ENCODE measurements at places on chromosomes 3 and 15.
A peak's percentile ranks its signal among the peaks of the same experiment; 100 is the strongest.

GRCh38 chr15:68430471-68431036 is 1.4 kb downstream of the ITGA11 start:
- DNase-seq: no peak

GRCh38 chr15:63752075-63752684 is 81.6 kb downstream of the HERC1 start:
- no peak for DNase-seq

DNA sequence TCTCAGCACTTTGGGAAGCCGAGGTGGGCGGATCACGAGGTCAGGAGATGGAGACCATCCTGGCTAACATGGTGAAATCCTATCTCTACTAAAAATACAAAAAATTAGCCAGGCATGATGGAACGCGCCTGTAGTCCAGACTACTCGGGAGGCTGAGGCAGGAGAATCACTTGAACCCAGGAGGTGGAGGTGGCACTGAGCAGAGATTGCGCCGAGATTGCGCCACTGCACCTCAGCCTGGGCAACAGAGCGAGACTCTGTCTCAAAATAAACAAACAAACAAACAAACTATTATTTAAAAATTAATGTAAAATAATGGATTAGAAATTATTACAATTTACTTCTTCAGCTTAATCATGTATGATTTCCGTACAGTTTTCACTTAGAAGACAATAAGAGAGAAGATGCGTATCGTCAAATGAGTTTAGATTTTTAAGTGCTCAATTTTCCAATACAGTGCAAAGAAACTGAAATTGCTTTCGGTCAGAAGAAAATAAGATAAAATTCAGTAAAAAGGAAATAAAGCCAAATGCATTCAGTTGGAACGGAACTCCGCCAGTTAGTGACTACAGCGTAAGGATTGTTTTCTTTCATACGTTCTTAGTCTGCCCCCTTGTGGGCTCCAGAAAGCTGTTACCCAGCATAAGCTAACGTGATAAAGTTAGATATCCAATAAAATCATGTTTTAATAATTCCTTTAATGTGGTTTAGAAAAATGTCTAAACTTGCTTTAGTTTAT is 24.8 kb downstream of the AADAC start:
- DNase-seq: peak; percentile 24

GRCh38 chr3:57128826-57129667 is 36.1 kb downstream of the IL17RD start:
- DNase-seq: no peak

DNA sequence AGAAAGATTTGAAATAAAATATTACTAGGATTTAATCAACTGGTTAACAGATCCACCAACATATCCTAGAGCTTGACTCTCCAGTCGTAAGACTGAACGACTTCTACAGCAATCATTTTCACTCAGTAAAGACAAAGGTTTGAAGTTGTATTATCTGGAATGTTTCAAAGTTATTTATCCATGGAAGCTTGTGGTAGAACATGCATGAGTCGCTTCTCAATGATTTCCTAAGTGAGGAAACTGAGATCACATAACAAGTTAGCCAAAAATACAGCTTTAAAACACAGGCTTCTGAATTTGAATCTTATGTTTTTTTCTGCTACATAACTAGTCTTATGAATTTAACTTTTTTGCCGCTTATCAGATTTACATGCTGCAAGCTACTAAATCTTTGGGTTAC is 241.8 kb downstream of the FOXP1 start:
- DNase-seq: no peak
